T-cell (primary cell): ENCODE measurements at places on chromosomes 2 and 18. TPM values are rescaled to one million over a fixed set of nuclear protein-coding genes. Genes with fewer than 3 reads are reported as not detected.

Gene CREG2
- total RNA-seq: not detected

Gene ABCG8
- total RNA-seq: not detected

Gene PHOSPHO2
- total RNA-seq: 3.6 TPM

Gene HOXD4
- not detected for total RNA-seq

Gene THAP4
- total RNA-seq: 34.5 TPM

Gene MBOAT2
- total RNA-seq: 2.8 TPM

Gene C2orf66
- not detected for total RNA-seq

GRCh38 chr2:118309257-118309945 is 221.1 kb downstream of the INSIG2 start:
- no peak for DNase-seq

DNA sequence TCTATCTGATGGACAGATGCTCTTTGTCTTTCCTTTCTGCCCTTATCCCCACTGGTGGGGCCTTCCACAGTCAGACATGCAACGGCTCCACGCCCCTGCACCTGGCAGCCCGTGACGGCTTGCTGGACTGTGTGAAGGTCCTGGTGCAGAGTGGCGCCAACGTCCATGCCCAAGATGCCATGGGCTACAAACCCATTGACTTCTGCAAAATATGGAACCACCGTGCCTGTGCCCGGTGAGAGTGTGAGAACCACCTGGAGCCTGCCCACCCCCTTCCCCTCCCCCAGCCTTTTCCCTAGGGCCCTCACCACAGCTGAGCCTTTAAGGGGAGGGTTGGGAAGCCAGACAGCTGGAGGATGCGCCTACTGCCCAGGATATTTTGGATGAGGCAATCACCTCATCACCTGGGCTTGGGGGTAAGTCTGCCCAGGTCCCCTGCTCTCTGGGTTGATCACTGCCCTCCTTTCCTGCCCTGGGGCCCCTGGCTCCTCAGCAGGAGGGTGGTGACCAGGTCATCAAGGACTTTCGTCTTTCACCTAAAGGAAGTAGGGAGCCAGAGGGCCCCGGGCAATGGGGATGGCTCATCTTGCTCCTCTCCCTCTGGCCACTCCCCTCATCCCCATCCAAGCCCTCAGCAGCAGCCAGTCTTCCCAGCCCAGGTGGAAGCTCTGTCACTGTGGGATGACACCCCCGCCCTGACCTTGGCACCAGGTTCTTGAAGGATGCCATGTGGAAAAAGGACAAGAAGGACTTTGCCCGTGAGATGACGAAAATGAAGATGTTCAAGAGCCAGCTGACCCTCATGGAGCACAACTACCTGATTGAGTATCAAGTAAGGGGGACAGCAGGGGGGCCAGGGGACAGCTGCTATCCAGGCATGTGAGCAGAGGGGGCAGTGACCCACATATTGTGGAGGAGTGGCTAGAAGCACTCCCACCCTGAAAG is 3.7 kb downstream of the ANKRD53 start:
- no peak for DNase-seq

DNA sequence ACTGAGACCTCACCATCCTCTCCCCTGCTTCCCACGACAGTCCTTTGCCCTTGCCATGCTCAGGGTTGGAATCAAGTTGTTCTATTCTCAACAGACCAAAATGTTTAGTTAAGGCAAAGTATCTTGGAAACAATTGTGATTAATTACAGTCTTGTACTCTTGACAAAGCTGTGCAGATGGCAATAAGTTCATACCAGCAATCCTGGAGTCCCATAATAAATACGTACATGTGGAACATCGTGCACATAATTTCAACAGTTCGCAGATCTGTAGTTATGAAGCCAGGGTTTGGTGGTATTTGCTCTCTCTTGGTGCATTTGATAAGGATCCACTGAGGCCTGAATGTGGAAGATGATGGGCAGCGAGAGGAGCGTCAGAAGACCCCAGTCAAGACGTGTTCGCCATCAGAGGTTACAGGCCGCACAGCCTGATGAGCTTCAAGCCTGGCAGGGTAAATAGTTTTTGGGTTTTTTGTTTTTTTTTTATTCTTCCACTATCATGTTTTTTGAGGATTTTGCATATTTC is 52.9 kb upstream of the EML6 start:
- no peak for DNase-seq

GRCh38 chr2:152097290-152097800 is 1.5 kb downstream of the CACNB4 start:
- DNase-seq: no peak

DNA sequence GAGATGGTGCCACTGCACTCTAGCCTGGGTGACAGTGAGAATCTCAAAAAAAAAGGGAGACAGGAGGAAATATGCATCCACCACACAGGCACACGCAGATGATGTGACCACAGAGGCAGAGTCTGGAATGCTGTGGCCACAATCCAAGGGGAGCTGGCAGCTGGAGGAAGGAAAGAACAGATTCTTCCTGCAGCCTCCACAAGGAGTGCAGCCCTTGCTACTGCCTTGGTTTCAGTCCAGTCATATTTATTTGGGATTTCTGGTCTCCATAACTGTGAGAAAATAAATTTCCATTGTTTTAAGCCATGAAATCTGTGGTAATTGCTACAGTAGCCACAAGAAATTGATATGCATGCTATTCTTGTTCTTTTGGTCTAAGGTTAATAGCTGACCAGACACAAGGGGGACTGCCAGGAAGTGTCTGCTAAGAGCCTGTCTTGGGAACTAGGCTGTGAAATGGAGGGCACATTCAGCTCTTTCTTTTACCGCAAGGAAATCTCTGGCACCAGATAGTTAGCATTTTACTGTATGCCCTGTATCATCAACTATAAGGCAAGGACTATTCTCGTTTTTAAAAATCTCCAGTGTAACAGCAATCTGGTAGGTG is 133.1 kb upstream of the SEC11C start:
- DNase-seq: no peak

DNA sequence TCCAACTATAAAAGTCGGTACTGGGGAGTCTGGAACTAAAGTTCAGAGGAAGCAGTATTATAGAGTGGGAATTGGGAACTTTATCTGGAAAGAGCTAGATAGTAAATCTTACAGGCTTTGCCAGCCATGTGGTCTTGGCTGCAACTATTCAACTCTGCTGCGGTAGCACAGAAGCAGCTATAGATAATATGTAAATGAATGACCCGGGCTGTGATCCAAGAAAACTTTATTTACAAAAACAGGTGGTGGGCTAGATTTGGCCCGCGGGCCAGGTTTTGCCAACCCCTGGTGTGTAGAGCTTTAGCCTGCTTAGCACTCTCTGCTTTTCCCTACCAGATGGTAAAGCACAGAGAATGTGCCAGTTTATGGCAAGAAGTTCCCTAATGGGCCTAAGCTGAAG is 70.8 kb downstream of the TNP1 start:
- DNase-seq: no peak

DNA sequence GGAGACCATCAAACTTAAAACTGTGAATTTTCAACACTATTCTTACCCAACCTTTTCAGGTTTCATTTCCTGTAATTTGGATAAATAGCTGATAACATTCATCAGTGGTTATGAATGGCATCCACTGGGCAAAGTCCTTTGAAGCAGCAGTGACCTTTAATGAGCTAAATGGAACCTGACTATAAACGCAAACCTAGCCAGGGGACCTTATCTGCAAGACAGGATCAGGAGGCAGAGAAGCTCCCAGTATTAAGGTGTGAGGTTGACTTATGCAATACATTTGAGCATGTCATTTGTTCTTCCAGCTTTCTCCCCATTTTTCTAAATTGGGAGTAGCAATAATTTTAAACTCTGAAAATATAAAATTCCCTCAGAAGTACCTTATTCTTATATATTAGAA is 38.4 kb downstream of the CREG2 start:
- no peak for DNase-seq

- no peak for DNase-seq
These were observed 347.0 kb upstream of the ID2 start for GRCh38 chr2:8334866-8335325.

DNA sequence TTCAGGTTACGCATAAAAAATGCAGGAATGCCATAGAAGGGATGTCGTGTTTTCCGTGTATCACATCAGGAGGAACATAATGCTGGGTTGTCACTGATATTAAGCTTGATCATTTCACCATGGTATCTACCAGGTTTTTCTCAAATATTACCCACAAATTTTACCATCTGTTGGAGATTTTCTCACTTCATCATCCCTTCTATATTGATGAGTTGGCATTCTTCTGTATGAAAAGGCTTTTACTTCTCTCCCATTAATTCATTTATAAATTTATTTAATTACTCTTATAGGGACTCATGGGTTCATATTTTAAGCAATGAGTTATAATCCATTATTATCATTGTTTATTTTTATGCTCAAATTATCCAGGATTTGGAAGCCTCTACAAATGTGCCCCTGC is 608.2 kb downstream of the EPHA4 start:
- DNase-seq: no peak

- DNase-seq: no peak
These were observed 88.8 kb downstream of the CHN1 start for GRCh38 chr2:174916270-174916930.
